GM20000 (cell line): ENCODE measurements at places on chromosomes 5 and 9.

GRCh38 chr5:11046160-11046559, 285.1 kb upstream of the DAP start:
- no peak for DNase-seq

DNA sequence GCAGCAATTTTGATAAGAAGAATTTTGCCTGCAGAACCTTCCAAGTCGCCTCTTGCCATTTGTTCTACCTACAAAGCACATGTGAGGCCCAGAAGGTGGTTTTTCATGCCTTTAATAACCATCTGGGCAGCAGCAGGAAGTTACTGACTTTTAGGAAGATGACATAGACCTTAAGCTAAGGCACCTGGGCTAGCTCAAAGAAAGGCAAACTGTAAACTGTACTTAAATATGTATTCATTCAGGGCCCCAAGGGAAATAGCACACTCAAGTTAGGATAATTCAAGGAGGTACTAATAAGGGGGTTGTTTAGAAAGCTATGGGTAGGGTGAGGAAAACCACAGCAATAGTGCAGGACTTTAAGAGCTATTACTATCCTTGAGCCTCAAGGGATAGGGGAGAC, 57.3 kb upstream of the HSPB3 start:
- no peak for DNase-seq

DNA sequence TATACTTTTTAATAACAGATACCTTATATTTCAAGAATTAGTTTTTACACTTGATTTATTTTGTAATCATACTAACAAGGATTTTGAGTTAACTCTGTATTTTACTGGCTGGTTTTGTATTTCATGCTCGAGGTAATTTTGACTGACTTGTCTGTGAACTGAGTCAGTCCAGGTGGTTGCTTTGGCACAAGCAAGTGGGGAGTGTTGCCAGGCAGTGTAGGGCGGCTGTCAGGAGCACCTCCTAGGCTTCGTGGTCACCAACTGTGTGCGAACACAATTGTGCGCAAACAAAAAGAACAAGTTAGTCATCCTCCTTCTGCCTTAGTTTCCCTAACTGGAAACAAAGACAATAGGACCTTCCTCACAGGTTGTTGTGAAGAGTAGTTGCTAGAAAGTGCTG, 286.3 kb downstream of the ADGRV1 start:
- DNase-seq: no peak

DNA sequence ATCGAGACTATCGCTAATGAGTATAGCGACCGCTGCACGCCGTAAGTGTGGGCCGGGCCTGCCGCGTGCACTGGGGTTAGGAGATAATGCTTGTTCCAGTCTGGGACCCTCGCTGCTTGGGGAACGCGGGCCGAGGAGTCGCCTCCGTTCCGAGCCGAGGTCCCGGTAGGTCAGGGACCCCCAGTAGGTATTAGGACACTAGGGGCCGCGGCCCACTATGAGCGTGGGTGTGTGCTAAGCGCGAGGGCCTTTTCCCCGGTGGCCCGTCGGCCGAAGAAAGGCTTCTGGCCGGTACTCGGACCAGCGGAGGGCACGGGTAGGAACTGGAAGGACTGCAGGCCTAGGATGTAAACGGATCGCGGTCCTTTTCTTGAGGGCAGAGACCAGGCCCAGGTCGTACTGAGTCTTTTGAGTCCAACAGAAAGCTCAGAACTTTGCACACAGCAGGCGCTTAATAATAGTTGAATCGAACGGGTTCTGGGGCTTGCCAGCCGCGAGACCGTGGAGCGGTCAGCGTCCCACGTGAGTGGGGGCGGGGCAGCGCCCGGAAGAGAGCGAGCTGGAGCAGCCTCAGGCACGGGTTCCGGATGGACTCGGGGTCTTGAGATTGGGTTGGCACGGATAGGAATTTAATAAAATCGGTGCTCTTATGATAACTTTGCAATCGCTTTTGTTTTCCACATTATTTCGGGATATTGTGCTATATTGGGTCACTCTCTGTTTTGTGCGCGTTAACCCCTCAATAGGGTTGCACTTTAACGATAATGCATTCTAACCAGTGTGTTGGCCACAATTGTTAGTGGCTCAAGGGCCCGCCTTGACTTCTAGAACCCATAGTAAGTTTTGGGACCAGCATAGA, 733 bp downstream of the HSPA4 start:
- DNase-seq: peak; percentile 61

DNA sequence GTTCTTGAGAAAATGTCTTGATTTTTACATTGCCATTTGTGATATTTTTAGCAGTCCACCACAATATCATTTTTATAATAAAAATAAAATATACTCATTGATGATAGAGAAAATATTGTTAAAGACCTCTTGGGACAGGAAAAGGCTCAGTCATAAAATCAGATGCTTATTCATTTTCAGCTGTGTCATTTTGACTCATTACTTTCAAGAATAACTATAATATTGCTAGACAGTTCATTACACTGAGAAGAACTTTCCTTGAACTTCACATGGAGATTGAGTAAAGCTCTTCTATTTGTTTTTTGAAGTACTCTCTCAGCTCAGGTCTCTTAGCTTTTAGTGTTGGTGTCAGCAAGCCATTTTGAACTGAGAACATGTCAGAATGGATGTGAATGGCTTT, 8.5 kb upstream of the MEIKIN start:
- no peak for DNase-seq

- DNase-seq: no peak
Measured at GRCh38 chr9:86020731-86021130, 78.6 kb downstream of the GOLM1 start.

GRCh38 chr9:106932178-106932577, 69.2 kb downstream of the ZNF462 start:
- DNase-seq: no peak

DNA sequence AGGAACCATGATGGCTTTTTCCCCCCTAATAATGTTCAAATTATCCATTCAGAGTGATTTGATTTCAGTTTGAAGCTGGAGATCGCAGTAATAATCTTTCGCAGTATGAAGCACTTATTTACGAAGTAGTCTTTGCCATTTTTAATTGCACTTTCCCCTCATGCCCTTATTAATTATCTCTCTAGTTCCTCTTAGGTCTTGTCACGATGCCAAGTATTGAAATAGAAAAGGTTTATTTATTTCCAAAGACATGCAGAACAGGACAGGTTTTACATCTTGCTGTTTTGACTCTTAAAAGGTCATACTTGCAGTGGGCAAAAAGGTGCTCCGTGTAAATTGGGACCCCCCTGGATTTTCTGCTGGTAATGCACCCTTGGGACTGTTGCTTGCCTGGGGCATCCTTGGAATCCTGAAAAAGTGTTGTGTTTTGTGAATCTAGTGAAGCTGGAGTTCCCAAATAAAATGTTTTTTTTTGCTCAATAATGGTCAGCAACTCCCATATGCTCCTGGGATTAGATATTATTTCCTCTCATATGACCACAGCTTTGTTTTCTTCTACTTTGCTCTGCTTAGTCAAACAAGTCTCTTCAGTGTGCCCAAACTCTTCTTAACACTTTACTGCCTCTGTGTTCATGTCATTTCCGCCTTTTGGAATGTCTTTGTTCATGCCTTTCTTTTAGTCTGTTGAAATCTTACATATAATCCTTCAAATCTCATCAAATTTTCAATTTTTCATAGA, 278.3 kb downstream of the TMEM38B start:
- DNase-seq: no peak

DNA sequence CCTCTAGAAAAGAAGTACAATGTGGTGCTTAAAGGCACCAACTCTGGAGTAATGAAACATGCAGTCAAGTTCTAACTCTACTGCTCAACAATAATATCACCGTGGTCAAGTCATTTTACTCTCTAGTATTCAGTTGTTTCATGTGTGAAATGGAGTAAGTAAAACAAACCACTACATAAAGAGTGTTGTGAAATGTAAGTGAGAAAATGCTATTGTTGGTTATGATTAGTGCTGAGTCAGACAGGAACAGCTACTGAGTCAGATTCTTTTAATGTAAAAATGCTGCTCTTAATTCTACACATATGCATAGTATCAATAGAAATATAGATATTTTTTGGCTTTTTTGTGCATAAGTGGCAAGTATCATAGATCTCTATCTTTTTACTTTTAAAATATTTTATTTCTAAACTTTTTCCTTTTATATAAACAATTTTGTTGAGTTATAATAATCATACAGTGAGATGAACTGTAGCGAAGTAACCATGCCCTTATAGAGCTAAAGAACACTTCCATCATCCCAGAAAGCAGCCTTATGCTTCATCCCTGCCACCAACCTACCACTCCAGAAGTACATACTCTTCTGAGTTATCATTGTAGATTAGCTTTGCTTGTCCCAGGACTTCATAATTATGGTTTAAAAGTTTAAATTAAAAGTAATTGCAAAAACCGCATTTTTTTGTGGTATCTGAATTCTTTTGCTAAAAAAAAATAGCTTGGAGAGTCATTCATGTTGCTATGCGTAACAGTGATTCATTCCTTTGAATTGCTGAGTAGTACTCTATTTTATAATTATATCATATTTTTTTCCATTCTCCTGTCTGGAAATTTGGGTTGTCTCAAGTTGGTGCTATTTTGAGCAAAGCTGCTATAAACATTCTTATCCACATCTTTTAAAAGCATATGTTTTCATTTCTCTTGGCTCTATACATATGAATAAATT, 548.2 kb upstream of the CLINT1 start:
- no peak for DNase-seq

GRCh38 chr5:58073243-58073642, 386.6 kb downstream of the PLK2 start:
- DNase-seq: no peak

DNA sequence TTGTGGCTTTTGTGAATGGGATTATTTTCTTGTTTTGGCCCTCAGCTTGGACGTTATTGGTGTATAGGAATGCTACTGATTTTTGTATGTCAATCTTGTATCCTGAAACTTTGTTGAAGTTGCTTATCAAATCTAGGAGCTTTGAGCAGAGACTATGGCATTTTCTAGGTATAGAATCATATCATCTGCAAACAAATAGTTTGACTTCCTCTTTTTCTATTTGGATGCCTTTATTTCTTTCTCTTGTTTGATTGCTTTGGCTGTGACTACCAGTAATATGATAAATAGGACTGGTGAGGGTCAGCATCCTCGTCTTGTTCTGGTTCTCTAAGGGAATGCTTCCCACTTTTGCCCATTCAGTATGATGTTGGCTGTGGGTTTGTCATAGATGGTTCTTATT, 24.7 kb downstream of the ITGA2 start:
- no peak for DNase-seq
